ENCODE measurements at places on chromosomes 13 and 19.
A peak's percentile ranks its signal among the peaks of the same experiment; 100 is the strongest.

- no peak for DNase-seq
These were observed 115.3 kb downstream of the TBC1D4 start for GRCh38 chr13:75366380-75367280.

DNA sequence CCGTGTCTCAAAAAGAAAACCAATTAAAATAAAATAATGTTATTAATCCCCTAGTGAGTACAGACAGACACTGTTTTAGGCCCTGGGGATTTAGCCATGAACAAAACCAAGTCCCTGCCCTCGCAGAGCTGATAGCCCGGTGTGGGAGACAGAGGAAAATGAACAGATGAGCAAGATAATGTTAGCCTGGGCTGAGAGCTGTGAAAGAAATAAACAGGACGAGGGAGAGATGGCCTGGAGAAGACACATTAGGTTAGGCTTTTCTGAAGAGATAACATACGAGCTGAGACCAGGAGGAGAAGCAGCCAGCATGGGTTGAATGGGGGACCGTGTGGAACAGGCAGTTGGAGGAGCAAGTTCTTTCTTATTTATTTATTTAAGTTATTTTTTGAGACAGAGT is 9.0 kb downstream of the RELB start:
- no peak for DNase-seq

DNA sequence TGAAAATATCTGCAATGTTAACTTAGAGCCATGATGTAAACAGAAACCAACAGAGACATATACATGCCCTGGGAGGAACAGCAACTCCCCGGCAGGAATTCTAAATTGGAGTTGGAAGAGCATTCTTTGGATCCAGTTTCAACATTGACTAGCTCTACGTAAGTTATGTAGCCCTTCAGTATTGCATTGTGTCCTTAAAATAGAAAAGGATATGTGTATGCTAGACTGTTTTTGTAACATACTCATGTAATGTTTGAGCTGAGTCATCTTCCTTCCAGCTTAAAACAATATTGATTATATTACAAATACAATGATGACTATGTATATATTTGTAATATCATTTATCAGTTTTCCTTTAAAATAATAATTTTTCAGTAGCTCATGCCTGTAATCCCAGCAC is 1422.2 kb upstream of the PCDH20 start:
- peak; percentile 54 for DNase-seq

- DNase-seq, result peak; percentile 84
These were observed 26.8 kb upstream of the MTIF3 start for GRCh38 chr13:27476943-27477703.

GRCh38 chr13:97259798-97260714 is 37.9 kb downstream of the MBNL2 start:
- peak; percentile 75 for DNase-seq

DNA sequence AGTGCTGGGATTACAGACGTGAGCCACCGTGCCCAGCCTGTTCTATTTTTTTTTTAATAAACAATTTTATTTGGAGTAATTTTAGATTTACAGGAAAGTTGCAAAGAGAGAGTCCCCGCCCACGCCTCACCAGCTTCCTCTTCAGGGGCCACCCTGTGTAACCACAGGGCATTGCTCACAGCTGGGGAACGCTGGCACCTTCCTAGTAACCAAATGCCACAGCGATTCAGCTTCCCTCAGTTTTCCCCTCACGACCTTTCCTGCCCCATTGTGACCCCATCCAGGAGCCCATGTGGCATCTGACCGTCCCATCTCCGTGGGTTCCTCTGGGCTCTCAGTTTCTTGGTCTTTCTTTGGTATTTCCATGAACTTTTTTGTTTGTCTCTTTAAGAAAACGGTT is 83.9 kb downstream of the GNG7 start:
- peak; percentile 44 for DNase-seq

DNA sequence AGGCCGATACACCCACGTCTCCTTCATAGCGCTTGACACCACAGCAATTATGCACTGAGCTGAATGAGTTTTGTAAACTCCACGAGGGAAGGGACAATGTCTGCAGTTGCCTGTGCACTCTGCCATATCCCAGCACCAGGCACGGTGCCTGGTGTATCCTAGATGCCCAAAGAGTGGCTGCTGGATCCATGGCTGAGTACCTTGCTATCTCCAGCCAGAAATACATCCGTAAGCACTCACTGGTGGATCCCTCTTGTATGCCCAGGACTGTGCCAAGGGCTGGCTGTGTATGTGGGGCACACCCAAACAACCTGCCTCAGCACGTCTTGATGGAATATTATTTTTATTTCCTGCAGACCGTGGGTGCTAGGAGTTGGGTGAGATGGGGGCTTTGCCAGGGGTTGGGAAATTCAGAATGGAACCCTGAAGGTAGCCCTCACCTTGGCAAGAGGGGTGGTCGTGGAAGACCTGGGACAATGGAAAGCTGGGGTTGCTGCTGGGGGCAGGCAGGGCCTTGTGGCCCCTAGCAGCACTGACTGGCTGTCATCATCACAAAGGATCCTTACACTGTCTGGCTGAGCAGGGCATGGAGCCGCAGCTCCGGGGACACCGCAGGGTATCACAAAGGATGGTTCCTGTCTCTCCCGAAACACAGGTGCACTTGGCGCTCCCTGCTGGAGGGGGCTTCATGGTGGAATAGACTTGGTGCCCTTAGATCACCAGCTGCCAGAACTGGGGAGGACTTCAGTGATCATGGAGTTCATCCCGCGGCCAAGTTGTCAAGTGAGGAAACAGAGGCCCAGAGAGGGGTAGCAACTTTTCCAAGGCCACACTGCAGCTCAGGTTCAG is 131.3 kb downstream of the URI1 start:
- DNase-seq, result no peak

GRCh38 chr13:30569901-30570576 is 47.7 kb upstream of the USPL1 start:
- peak; percentile 98 for DNase-seq

GRCh38 chr13:27665333-27665732 is 43.6 kb downstream of the POLR1D start:
- no peak for DNase-seq

- no peak for DNase-seq
These were observed 15.3 kb downstream of the METTL21C start for GRCh38 chr13:102679449-102680132.

GRCh38 chr19:9321338-9321737 is 2.6 kb upstream of the ZNF559 start:
- no peak for DNase-seq

DNA sequence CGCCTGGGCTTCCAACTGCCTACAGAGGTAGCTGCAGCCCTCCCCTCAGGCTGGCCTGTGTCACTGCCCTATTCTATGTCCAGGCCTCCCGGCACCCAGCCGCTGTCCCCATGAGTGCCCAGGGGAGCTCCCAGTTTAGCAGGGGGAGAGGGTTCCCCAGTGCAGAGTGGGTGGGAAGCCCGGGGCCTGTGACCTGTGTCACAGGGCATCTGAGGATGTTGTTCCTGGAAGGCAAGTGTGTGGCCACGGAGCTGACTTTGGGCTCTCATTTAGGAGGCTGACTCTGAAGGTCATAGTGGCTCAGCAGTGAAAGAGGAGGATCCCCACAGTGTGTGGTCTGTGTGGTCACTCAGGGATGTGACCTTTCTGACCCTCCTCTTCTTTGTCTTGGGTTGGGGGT is 25.1 kb downstream of the PPP1R37 start:
- no peak for DNase-seq

DNA sequence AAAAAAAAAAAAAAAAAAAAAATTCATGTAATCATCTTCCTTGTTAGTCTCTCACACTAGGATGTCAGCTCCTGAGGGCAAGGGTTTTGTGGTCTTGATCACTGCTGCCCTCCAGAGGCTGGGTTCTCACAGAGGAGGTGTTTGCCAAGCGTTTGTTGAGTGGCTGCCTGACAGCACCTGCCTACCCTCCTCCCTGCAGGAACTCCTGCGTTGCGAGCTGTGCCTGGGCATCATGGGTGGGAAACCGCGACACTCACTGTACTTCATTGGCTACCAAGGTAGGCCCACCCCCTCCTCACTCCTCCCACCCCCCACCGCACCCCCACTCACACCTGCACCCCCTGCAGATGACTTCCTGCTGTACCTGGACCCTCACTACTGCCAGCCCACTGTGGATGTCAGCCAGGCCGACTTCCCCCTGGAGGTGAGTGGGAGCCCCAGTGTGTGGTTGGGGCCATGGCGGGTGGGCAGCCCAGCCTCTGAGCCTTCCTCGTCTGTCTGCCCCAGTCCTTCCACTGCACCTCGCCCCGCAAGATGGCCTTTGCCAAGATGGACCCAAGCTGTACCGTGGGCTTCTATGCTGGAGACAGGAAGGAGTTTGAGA is 8.1 kb downstream of the ATG4D start:
- peak; percentile 53 for DNase-seq

DNA sequence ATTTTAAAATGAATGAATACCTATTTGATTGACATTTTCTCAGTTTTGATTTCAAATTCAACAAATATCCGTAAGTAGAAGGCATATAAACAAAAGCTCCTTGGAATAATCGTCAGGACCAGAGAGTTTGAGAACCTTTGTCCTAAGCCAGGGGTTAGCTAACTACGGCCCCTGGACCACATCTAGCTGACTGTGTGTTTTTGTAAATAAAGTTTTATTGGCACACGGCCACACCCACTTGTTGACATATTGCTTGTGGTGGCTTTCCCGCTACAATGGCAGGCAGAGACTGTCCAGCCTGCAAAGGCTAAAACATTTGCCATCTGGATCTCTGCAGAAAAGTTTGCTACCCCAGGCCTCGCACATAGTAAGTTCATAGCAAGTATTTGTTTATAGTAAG is 83.4 kb downstream of the GNG7 start:
- no peak for DNase-seq

GRCh38 chr13:33285420-33286124 is at the start of gene STARD13:
Gene STARD13 (minus strand): TSS chr13:33285755. CDS start chr13:33285638, 117 bp downstream.
- peak; percentile 97 for DNase-seq

DNA sequence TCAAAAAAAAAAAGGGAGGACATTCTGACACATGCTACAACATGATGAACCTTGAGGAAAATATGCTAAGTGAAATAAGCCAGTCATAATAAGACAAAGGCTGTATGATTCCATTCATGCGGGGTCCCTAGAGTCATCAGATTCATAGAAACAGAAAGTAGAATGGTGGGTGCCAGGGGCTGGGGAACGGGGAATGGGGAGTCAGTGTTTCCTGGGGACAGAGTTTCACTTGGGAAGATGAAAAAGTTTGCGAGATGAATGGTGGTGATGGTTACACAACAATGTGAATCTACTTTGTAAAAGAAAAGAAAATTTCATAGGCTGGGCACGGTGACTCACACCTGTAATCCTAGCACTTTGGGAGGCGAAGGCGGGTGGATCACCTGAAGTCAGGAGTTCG is 6.1 kb upstream of the CLEC4G start:
- no peak for DNase-seq
